AG08396 (cell line): ENCODE measurements at places on chromosomes 2 and 18.

- no peak for DNase-seq
Measured at GRCh38 chr2:38163006-38163405, 87.1 kb upstream of the CYP1B1 start.

DNA sequence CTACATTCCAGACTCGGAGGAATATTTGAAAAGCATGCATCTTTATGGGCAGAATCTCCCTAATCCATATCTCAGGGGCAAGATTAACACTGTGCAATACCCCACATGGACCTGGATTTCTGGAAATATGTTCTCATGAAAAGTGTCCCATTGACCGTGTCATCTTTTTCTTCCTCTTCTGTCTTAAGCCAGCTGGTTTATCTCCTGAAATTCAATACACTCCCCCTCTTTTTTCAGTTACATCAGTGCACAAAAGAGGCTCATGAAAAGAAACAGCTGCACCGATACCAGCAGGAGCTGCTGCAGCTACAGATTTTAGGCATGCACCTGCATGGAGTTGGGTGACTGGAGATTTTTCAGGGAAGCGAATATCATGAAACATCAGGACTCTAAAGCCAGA lies 117.2 kb downstream of the SLC4A3 start:
- DNase-seq: no peak

DNA sequence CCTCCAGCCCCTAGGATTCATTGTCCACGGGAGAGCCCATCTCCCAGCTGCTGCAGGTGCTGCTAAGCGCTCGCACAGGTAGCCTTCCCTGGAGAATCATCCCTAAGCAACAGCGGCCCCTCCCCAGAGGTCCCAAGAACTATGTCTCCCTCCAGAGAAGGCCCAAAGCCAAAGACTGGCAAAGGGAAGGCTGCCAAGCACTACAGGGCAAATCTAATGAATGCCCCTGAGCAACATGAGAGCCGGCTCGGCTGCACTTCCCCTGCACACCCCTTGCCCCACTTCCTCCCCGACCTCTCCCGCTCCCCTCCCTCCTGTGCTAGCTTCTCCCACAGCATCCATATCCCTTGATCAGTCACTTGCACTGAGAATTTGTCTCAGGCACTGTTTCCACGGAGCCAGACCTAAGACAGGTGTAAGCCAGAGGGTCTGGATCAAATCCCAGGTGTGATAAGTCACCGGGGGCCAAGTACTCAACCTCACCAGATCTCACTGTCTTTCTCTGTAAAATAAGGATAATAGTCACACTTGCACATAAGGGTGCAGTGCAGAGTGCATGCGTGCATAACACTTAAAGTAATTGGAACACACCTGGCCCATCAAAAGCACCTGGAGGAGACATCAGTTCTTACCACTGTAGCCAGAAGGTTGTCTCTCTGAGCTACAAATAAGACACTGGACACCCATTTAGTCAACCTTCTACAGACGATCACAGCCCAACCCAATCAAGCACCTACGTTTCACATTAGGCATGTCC lies 20.1 kb upstream of the COL6A3 start:
- no peak for DNase-seq

GRCh38 chr18:76494231-76495005 lies 624 bp downstream of the ZNF516 start:
- peak; percentile 63 for DNase-seq

DNA sequence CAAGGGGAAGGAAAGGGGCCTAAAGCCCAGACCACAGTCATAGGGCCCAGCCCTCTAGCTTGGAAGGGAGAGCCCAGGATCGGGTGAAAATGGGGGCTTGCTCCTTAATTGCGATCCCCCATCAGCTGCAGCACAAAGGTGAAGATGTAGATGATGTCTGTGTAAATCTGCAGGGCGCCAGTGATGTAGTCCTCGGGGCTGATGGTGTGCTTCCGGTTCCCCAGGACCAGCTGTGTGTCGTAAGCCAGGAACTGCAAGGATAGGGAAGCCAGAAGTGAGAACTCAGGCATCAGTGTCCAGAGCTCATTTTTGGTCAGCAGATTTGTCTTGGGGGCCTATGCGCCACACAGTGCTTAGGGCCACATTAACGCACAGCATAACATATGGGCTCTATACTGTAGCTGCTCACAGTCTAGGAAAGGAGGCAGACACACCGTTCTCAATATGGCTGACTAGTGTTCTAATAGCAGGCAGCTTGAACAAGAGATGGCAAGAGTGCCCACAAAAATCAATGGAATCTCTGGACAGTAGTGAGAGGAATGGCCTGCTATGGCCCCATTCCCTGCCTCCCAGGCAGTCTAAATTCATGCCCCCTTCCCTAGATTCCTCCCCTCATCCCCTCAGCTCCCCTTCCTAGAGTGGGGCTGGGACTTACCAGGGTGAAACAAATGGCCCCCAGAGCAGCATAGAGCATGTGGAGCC lies 5.2 kb downstream of the PNKD start:
- no peak for DNase-seq

DNA sequence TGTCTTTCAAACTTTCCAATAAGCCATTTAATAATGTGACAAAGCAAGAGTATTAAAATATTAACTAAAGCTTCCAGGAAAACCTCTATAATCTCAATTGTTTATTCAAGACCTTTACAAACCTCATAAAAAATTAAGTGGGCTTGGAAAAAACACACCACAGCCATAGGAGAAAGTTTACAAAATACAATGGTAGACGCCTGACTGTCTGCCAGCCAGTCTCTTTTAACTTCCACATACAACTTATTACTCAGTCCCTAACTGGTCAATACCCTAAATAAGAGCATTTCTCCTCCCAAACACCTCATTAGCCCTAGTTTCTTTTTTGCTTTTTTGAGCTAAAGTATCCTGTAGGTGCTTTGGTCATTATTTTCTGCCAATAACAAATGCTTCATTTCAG lies 247.4 kb upstream of the CYP26B1 start:
- DNase-seq: no peak

DNA sequence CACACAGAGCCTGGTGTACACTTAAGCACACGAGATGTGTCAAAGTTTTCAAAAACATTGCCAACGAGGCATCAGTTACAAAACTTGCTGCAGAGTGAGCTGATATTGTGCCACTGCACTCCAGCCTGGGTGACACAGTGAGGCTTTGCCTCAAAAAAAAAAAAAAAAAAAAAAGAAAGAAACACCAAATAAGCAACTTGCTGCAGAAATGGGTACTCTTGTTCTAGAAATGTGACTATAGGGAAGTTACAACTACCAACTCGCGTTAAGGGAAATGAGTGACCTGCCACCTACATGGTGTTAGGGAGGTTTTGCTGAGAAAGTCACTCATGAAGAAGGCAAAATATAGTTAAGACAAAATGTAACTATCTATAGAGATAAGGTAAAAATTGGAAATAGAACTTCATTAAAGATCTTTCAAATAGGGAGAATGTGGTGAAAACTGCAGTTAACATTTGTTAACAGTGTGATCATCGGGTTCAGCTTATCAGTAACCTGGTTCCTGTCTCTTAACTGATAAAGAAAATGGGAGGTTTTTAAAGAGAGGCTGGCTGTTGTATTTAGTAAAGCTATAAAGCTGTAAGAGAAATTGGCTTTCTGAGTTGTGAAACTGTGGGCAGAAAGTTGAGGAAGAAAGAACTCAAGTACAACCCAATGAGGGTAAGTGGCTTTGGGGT lies at the start of gene IL1RL1:
Gene IL1RL1, plus strand, starts transcription at position 600 of the 677 bp plus-strand sequence. CDS start 26,702 bp downstream, outside the sequence.
- no peak for DNase-seq

- no peak for DNase-seq
Measured at GRCh38 chr2:197885587-197885986, 81.2 kb downstream of the PLCL1 start.

DNA sequence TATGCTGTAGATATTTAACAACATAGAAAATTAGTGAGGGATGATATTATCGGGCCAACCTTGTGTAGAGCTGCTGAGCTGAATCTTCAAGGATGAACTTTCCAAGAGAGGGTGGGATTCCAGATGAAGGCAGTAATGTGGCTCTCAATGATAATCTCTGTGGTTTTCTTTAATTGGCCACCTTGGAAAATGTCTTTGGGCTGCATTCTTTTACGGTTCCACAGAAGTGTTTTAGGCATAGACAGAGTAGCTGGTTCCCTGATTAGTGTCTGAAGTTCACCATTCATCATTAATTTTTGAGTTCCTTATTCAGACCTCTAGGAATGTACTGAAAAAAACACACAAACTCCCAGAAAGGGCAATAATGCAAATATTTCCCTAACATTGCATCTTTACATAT lies 1566.9 kb upstream of the PIK3C3 start:
- no peak for DNase-seq

- DNase-seq: no peak
Measured at GRCh38 chr2:169743549-169743948, 9.9 kb downstream of the KLHL23 start.

DNA sequence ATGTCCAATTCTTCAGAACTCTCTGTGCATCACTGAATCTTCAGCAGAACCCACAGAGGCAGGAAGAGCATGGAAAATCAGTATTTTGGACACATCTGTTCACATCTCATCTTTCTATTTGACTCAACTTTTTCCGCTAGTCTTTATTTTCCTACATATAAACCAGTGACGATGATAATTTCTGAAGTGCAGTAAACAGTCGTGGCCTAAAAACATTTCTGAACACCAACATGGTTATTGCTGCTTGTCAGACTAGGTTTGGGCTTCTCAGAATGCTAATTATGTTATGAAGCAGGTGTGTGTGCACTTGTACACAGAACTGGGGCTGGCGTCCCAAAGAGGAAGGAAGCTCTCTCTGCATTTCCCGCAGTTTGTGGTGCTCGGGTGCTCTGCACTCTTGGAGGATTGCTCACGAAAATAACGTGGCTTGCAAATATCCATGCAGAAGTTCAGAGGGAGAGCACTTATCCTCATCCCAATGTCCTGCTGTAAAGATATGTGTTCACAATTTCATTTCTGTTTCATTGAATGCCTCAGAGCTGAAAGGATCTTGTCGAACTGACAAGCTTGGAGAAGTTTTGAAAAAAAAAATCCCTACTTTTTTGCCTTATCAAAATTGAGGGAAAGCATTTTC lies 50.8 kb downstream of the EDAR start:
- DNase-seq: no peak

GRCh38 chr2:17747684-17748452 lies 5.7 kb downstream of the SMC6 start:
- no peak for DNase-seq

GRCh38 chr2:33284287-33284686 lies 192.2 kb upstream of the RASGRP3 start:
- no peak for DNase-seq

DNA sequence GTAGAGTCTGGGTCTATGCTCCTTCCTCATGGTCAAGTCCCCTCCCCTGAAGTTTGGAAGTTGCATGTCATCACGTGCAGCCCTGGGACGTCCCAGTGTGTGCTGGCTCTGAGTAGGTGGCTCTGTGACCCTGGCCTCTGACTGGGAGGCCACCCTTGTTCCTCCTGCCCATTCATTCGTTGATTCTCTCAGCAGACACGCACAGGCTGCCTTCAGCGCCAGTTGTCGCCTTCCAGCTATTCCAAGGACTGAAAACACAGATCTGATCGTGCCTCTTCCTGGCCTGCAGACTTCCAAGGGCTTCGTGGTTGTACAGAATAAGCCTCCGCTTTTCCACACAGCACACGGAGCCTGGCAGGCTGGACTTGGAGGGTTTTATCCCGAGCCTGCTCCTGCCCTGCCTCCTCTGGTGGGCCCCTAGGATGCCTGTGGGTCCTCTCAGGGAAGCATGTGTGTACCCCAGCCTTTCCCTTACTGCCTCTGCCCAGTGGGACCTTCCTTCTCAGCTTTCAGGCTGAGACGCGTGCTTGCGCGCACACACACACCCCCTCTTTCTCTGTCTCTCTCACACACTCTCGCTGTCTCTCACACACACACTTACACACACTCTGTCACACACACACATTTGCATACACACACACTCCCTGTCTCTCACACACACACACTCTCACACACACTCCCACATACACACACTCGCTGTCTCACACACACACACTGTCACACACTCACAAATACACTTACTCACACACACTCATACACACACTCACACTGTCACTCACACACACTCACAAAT lies 17.7 kb downstream of the SH3BP4 start:
- DNase-seq: no peak

DNA sequence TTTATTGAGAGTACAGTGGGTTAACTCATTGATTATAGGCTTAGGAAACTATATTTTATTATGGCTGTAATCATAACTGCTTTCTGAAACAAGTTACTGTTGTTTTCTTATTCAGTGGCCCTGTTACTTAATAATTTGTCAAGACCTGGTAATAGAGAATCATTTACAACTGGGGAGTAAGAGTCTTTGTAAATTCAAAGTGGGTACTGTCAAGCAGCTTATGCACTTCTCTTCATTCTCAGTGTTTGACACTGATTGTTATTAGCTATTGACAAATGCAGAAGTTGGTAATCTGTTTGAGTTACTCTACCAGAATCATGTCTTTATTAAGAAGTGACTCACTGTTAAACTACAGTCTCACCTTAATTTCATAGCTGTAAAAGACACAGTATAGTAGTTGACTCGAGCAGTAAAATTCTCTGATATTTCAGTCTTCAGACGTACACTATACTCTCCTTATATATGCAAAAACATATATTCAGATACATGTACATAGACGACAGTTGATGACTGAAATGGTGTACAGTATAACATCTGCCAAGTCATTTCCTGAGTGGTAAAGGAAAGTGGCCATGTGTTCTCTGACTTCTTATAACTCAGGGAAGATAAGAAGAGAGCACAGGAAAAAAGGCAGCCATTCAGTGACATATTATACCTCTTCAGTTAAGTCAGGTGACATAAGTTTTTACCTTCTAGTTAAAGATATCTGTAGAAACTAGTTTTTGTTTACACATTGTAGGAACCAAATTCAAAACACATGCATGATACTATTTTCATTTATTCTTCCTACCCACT lies 36.0 kb upstream of the TTC27 start:
- DNase-seq: no peak

DNA sequence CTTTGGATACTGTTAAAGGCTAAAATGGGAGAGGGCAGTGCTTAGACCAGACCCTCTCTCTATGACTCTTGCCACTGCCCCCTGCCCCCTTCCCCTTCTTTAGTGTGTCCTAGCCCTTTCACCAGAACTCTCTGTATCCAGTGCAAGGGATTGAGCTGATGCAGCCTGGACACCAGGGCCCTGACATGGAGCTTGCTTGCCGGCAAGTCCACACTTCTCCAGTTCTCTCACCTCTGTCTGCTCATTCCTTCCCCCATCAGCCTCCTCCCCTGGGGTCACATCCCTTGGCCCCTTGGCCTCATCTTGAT lies 1.5 kb upstream of the WNT6 start:
- no peak for DNase-seq

GRCh38 chr18:35703043-35703688 lies 121.6 kb downstream of the GALNT1 start:
- no peak for DNase-seq

DNA sequence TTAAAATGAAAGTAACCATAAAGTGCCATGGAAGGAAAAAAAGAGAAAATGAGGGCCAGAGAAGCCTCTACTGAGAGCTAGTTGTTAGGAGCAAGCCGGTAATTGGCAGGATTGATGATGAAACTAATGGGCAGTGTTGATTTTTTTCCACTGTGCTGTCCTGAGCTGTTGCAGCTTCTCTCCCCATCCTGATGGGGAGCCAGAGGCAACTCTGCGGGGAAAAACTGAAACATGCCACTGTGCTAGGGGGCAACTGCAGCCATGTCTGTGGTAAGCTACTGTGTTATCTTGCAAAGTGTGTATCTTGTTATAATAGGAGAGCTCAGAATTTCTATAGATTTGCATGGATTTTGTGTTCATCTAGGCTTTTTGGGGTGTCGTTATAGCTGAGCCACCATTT lies 487.9 kb downstream of the STK39 start:
- DNase-seq: no peak

- no peak for DNase-seq
Measured at GRCh38 chr2:207387001-207387571, 142.7 kb upstream of the CREB1 start.
